ENCODE measurements at places on chromosomes 1 and 21.

DNA sequence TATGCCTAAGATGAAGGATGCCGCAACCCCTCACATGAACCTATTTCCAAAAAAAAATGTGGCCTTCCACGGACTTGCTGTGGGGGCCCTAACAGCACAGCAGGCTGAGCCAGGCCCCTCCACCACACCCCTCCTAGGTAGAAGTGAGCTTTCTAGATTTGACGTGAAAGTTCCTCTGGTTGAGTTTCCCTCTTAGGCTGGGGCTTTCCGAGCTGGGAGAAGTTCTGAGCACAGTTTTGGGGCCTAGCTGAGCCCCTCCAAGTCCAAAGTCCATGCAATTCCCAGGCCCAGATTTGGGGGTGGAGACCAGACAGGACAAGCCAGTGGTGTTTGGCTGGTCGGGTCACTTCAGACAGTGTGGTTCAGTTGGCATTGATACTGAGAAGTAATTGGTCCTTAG, 13.8 kb upstream of the PHLDA3 start:
- DNase-seq: no peak

DNA sequence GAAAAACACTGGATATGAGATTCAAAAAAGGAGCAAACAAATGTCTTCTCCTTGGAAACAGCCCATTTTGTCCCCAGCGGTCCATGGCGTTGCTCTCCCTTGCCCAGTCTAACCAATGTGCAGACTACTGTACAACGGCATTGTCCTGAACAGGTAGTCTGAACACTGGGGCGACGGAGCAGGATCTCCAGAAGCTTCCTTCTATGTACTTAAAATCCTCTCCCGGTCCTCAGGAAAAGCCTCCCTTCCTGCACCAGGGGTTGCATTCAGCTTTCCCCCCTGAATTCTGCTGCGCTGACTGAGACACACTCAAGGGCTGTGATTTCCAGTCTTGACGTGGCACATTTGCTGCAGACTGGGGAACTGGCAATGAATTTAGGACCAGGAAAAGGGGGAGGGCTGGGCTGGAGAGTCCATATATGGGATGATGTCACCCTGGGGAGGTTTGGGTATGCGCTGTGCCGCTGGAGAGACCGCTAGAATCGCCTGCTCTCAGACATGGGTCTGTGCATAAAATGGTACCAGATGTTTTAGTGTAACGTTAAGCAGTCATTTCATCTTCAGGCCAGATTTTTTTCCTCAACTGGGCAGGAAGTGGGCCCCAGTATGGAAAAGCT, 275.9 kb upstream of the C1orf105 start:
- peak; percentile 97 for DNase-seq

GRCh38 chr1:229726061-229726460, 100.0 kb downstream of the URB2 start:
- DNase-seq: no peak

- no peak for DNase-seq
These were observed 38.4 kb downstream of the NFASC start for GRCh38 chr1:204909109-204909508.

GRCh38 chr1:153677718-153678518, 570 bp upstream of the NPR1 start:
- no peak for DNase-seq

GRCh38 chr1:230332575-230333066, 93.5 kb downstream of the PGBD5 start:
- no peak for DNase-seq

- DNase-seq: no peak
These were observed 103.6 kb downstream of the PTBP2 start for GRCh38 chr1:96825231-96825630.

GRCh38 chr1:12454406-12455391, 163.3 kb downstream of the DHRS3 start:
- DNase-seq: peak; percentile 67

DNA sequence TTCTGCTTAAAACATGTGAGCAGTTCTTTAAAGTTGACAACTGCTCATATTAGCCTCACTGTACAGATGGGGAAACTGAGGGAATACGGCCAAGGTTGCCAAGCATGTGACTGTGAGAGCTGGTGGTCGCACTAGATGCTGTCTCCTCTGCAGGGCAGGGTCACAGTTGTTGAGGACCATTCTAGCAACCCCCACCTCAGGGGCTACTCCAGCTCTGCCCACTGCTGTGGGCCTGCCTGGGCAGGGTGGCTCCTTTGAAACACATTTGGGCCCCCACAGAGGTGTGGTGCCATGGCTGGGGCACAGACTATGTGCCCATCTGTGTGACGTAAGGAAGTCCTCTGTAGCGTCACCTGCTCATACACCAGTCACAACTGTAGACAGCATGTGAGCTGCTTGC, 779 bp downstream of the THEM5 start:
- DNase-seq: no peak

Measured in GM04503 (cell line).